ENCODE measurements at places on chromosomes 7 and 10. TPM values are rescaled to one million over a fixed set of nuclear protein-coding genes. Genes with fewer than 3 reads are reported as not detected.

The GPRIN2 gene
- not detected for total RNA-seq

The CAMK2B gene
- 0.63 TPM for total RNA-seq

The KCNMA1 gene
- 116 TPM for total RNA-seq

The SND1 gene
- total RNA-seq = 212 TPM

The EPO gene
- total RNA-seq = not detected

The LEP gene
- 0.17 TPM for total RNA-seq

The NODAL gene
- total RNA-seq = not detected

The STAG3 gene
- 2.2 TPM for total RNA-seq

The NPSR1 gene
- not detected for total RNA-seq

The DNA2 gene
- 2.8 TPM for total RNA-seq

Measured in smooth muscle cell of the pulmonary artery (primary cell).